ENCODE measurements at places on chromosomes 12 and 14.
A peak's percentile ranks its signal among the peaks of the same experiment; 100 is the strongest.

DNA sequence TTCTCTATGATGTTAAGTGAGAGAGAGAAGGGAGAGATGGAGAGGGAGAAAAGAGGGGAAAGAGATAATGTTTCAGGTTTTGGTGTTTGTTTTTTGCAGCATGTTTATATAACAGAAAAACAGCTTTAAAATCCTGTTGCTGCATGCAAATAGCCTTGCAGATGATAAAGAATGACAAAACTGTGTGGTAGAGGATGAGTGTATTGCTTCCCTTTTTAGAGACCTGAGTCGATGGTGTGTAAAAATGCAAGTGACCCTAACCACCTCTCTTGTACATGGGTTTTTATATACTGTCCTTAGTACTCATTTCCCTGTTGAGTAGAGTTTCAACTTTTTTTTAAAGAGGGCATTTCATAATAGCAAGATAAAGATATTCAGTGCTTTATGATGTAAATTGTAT, 249.1 kb downstream of the AKAP6 start:
- DNase-seq = no peak

DNA sequence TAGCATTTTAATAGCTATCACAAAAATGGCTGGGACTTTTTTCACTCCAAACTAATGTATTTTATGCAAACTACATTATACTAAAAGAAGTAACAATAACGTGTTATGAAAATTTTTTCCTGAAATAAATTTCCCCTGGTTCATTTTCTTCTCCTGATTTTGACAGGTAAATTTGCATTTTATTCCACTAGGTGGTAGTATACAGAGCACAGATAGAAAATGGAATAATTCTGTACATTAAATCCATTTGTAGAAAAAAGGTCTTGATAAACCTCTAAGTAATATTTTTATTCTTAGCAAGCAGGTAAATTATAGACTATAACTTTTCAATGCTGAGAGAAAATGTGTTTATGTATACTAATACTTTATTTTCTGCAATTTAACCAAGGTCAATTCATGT, 96.5 kb downstream of the BCAT1 start:
- DNase-seq = no peak

DNA sequence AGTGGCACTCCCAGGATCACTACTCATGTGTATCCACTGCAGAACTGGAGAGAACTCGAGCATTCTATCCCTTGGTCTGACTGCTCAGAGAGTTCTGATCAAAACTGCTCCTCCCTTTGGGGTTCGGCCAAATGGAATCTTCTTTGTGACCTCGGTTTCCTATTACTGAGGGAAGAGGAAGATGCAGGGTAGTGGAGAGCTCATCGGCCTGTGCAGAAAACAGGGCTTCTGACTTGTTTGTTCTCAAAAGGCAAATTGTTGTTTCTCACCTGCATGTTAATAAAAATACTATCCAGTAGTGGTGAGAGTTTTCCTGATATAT, 17.1 kb upstream of the AKAP6 start:
- no peak for DNase-seq

DNA sequence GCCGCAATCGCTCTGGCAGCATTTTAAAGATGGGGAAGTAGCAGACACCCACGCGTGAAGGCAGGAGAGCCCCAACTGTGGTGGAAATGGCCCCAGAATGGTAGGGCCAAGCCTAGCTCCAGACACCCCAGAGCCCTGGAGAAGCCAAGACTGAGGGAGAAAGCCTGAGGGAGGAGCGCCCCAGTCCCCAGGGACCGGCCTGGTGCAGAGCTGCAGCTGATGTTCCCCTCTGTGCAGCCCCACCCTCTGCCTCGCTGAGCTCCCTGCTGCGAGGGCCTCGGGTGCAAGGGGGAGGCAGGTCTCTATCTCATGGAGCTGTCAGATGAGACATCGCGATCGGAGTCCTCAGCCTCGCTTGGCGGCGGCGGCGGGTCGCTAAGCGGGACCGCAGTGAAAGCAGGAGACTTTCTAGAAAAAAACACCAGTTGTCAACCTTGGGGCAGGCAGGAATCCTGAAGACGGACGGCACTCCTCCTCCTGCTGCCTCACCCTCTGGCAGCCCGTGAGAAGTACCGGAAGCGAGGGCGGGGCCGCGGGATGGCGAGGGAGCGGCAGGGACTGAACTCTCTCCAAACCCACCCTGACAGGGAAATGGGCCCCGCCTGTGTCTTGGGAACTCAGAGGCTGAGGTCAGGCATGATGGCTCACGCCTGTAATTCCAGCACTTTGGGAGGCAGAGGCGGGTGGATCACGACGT, 6.0 kb downstream of the GAPDH start:
- DNase-seq = peak; percentile 97

All from hepatic stellate cell (primary cell).